Femur (tissue), 1 donor: ENCODE measurements at places on chromosomes 3 and 15.

DNA sequence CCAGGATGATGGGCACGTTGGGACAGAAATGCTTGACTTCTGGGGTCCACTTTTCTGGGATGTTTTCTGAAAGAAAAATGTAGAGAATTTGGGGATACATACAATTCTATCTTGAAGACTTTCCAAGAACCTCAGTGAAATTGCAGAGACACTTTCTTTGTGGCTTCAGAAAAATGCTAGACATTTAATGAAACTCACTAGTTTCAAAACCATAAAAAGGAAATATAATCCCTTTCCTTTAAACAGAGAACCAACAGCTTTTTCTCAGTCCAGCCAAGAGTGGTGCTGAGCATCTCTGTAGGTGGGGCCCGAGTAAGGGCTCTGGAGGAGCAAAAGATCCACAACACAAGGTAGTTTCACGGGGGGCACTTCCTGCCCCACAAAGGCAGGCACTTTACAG, 4.4 kb upstream of the GPX1 start:
- no peak for DNase-seq

GRCh38 chr15:101006931-101007691, 88.0 kb downstream of the LRRK1 start:
- peak; percentile 85 for DNase-seq

DNA sequence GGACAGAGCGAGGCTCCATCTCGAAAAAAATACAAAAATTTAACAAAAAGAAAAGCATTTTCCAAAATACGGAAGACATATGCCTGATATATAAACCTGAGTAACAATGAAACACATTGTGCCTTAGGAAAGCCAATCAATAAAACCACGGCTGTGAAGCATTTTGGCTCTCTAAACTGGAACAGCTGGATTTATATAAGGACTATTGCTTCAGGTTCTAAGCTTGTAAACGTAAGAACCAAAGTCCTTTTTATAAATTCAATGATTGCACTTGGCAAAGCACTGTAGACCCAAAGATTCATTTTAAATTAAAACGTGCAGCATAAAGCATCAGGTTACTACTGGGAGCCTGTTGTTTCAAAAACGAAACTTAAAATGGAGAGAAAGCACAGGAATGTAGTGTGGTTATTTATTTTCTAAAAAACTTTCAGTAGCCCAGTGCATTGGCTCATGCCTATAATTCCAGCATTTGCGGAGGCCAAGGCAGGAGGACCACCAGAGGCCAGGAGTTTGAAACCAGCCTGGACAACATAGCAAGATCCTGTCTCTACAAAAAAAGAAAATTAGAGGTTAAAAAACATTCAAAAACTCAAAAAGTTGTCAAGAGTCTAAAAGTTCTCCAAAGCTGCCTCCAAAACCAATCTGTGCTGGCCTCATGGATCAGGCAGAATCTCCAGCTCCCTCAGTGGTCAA, 61.5 kb downstream of the USF3 start:
- no peak for DNase-seq

DNA sequence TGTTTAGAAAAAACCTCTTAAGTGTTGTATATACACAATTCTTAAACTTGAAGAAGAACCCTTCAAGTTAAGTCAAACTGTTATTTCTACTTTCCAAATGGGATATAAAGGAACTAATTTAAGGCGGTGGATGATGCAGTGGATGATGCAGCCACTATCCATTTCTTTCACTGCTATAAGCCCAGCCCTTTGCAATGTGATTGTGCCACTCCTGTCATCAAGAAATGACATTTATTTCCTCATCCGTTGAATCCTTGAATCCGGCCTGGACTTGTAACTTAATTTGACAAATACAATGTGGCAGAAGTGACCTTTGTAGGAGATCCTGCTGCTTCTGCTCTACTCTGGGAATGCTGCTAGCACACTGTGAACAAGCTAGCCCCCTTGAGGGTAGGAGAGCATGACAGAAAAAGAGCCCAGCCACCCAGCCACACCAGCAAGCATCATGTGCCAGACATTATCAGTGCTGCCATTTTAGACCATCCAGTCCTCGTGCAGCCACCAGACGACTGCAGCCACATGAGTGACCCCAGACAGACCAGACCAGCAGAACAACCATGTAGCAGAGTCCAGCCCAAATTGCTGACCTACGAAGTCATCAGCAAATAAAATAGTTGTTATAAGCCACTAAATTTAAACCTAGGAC, 47.4 kb downstream of the UACA start:
- DNase-seq, result no peak

DNA sequence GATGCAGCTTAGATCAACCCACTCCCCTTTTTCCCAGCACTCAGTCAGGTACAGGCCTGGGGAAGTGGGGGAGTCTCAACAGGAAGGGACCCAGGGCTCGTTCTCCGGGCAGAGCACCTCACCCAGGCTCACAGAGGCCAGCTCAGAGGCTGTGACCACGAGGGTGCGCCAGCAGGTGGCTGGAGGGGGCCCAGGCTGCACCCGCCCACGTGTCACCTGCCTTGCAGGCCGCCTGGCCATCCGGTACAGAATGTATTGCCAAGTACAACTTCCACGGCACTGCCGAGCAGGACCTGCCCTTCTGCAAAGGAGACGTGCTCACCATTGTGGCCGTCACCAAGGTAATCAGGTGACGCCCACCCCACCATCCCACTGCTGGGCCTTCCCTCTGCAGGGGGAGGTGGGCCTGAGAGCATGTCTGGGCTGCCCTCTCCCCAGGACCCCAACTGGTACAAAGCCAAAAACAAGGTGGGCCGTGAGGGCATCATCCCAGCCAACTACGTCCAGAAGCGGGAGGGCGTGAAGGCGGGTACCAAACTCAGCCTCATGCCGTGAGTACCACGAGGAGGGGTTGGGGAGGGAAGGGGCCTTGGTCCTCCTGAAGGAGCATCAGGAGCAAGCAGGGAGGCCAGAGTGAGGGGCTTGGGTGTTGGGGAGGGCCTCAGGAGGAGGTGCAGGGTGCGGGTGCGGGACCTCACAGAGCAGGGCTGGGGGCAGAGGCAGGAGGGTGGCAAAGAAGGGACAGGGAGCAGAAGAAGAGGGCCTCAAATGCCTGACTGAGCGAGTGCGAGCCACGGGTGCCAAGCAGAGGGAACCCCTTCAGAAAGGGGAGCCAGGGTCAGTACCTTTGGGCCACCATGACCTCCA, 14.0 kb upstream of the LMAN1L start:
- no peak for DNase-seq

DNA sequence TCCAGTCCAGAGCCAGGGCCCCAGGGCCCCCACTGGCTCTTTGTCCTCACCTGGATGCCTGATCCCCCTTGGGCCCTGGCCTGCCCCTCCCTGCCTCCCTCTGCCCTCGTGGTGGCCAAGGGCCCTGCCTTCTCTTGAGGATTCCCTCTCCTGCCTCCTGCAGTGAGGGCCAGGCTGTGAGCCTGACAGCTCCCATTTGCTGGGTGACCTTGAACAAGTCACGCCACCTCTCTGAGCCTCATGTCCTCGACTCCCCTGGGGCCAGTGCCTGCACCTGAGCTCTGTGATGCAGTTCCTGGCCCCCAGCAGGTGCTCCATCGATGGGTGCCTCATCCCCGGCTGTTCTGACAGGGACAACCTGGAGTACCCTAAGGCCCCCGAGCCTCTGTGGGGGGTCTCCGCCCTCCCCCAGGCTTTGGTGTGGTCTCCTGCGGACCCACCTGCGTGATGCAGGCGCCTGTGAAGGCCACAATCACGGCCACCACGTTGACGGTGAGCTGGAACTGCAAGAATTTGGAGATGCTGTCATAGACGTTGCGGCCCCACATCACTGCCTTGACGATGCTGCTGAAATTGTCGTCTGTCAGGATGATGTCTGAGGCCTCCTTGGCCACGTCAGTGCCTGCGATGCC, 24.1 kb upstream of the SEC13 start:
- DNase-seq, result no peak

GRCh38 chr3:151214459-151214858, 11.4 kb upstream of the GPR171 start:
- DNase-seq, result no peak

DNA sequence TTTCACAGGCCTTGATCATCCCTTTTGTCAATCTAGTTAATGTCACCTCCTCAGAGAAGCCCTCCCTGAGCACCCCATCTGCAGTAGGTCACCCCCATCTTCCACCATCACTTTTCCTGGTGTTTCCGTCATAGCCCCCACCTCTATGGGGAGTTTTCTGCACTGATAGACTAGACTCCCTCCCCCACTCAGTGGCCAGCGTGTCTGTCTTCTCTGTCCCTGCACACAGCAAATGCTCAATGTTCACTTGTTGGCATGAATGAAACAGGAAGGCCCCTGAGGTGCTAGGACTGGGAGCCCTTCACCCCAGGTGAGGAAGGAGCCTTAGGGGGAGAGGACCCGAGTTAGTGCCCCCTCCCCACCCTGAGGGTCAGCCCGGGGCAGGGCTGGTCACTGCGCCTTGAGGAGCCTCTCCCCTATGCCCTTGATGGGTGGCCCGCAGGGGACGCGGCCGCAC, 15.8 kb upstream of the FANCD2 start:
- DNase-seq, result no peak

DNA sequence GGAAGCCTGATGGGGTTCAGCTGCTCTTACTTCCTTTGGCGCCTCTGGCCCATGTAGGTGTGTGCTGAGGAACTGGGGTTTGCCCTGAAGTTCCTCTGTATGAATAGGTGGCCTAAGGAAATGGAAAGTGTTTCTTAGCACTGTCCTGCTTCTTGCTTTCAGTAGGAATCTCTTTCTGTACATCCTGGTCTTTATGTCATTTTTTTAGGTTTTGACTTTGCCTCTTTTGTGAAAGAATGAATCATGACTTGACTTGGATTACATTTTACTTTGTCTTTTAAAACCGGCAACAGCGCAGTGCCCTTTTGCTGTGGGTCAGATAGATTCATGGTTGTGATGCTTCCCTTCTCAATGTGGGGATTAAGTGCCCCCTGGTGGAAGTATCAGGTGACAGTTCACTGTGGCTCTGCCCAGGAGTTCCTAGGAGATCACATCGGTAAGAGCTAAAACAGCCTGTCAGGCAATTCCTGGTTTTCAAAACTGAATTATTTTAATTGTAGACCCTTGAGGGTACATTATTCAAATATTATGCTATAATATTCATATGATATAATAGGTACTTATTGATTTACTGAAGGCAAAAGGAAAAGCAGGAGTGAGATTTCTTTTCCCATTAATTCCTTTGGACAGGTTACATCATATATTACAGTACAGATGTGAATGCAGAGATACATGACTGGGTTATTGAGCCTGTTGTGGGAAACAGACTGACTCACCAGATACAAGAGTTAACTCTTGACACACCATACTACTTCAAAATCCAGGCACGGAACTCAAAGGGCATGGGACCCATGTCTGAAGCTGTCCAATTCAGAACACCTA, 95.4 kb downstream of the HCN4 start:
- DNase-seq, result peak; percentile 56

DNA sequence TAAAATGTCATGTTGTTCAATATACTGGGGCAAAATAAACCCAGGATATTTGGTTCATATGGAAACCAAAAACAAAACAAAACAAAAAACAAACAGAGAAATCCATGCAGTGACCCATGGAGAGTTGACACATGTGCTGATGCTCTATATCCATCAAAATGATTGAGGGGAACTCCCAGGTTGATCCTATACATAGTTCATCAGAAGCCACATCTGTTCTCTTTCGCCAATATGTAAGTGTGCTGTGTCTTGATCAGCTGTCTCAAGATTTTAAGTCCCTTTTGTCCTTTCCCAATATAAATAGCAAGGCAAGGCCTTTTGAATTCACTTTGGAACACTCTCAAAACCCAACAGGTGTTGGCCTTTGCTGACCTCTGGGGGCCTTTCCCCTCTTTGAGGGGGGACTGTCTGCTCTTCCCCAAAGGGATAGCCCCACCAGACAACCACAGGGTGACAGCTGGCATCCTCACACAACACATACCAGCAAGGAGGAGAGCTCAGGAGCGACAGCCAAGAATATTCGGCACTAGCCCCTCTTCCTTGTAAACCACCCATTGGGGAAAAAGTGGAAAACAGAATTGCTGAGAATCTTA, 209.4 kb upstream of the CD96 start:
- DNase-seq, result peak; percentile 29

DNA sequence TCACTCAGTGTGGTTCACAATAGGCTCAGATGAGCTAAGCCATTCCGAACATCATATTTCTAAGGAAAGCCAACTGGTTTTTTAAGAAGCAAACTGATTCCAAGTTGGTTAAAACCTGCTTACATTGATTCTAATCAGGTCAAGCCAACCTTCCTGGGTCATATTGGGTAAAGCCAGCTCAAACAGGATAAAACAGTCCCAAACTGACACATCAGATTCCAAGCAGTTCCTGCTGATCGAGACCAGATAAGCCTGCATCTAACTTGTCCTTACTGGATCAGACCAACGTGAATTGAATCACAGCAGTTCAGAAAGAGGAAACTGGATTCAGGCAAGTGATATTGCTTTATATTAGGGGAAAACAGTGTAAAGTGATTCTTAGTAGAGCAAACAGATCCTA, 18.6 kb upstream of the THSD4 start:
- DNase-seq, result no peak

DNA sequence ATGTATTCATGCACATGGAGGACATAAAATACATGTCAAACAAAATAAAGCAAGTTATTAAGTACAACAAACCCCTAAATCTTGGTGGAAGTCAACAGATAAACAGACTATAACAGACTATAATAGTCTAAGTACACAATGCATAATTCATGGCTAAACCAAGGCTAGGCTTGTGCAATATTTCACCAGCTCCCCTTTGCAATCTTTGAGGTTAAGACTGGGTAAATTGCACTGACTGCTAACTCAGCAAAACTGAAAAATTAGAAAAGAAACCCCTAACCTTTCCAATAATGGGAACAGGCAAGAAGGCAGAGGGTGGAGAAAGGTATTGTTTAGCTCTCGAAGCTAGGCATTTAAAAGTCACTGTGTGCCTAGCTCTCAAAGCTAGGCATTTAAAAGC, 304.9 kb upstream of the WNT5A start:
- no peak for DNase-seq

- no peak for DNase-seq
Measured at GRCh38 chr3:86178095-86178494, 812.9 kb downstream of the VGLL3 start.

DNA sequence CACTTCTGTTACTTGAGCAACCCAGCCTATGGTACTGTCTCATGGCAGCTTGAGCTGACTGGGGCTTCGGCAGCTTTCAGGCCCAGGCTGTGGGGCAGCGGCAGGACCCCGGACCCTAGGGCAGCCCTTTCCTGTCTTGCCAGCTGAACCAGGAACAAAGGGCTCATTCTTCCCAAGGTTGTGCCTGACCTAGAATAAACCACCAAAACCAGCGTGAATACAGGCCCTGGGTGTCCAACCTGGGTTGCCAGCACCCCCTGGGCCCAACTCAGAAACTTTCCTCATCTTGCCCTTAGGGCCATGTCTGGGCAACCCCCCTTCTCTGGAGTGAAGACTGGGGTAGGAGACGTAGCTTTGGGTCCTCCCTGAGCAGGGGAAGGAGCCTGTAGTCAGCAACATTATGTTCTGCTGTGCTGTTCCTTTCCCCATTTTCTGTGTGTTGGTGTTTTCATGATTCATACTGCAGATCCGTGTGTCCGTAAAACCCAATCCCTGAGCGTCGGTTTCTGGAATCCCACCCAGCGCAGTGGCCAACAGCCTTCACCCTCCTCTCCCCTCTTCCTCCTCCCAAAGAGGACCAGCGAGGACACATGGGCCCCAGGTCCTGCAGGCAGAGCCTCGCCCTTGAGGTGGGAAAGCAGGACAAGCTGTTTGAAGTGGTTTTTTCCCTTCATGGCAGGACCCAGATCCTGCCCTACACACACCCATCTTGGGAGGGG, 33.5 kb downstream of the TKT start:
- DNase-seq, result no peak

- DNase-seq, result peak; percentile 72
Measured at GRCh38 chr3:129485721-129486663, 42.4 kb upstream of the RHO start.

GRCh38 chr15:40354408-40355171, 3.4 kb upstream of the DISP2 start:
- no peak for DNase-seq
